ENCODE measurements at places on chromosomes 3 and 15.

GRCh38 chr15:70324001-70324974 lies 226.6 kb upstream of the TLE3 start:
- DNase-seq = no peak

- no peak for DNase-seq
Measured at GRCh38 chr3:105674437-105675065, 194.3 kb downstream of the CBLB start.

GRCh38 chr3:16427103-16427965 lies 86.2 kb downstream of the RFTN1 start:
- DNase-seq = no peak

- no peak for DNase-seq
Measured at GRCh38 chr3:186022931-186023330, 85.1 kb upstream of the TRA2B start.

- no peak for DNase-seq
Measured at GRCh38 chr3:18144571-18144970, 280.6 kb downstream of the SATB1 start.
